ENCODE measurements at places on chromosomes 4 and X.

- DNase-seq: no peak
Measured at GRCh38 chr4:69490271-69490670, 5.4 kb downstream of the UGT2B4 start.

- no peak for DNase-seq
Measured at GRCh38 chrX:7996851-7997250, 69.6 kb upstream of the PNPLA4 start.

DNA sequence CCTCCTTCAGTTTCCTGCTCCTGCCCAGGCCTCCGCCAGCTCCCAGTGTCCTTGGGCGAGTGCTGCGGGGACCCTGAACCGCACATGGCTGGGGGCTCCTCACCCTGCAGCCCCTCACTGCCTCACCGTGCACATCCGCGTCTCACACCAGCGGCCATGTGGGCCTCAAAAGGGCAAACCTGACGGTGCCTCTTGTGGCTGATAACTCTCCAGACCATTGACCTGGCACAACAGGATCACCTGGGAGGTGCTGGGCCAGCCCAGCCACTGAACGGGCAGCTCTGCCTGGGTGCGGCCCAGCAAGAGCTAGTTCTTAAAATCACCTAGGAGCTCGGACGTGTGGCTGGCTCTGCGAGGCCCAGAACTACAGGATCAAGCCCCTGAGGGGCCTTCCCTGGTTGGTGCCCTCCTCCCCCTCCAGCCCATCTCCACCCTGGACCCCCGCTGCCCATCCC, 4.1 kb upstream of the S100P start:
- DNase-seq: no peak

DNA sequence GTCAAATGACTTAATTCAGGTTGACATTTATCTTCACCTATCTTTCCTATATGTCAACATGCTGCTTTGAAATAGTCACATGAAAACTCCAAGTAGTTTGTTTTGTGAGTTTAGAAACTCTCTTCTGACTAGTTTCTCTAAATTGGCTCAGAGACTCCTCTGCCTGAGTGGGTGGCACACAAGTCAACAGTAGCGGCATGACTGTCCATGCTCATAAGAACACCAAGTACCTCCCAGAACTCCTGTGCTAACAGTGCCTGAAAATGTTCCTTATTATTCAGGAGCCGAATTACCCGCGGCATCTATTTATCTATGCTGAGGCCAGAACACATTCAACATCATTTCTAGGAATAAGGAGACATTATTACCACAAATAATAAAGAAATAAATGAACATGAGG, 116.3 kb downstream of the SORBS2 start:
- DNase-seq: no peak

DNA sequence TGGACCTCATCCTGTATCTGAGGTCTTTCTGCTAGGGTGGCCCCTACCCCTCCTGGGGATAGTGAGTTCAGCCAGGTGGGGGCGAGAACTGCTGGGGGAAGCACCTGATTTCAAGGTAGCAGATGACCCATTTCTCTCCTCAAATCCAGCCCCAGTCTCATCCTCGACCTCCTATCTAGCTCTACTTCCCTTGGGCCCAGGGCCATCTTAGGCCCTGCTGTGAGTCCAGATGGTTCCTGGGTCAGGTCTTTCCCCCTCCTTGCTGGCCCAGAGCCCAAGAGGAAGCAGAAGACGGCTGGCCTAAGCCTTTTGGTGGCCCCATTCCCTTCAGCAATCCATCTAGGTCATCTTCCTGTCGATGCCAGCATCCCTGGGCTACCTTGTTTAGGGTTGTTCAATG, 3.3 kb downstream of the CDK16 start:
- DNase-seq: no peak

DNA sequence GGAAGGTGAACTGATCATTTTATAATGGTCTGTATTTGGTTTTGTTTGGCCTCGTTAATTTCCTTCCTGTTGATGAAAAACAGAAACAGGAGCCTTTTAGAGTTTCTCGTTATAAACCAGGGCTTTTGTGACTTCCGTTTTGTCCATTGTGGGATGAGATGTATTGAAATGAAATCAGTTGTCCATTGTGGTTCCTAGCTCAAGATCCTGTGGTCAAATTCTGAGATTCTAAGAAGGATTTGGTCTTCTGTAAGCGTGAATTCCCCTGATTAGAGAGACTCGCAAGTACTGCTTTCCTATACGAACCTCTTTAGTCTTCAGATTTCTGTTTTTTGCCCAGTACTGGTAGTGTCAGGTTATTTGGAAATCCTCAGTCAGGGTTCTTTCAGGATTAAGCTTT, 101.7 kb downstream of the RAPGEF2 start:
- no peak for DNase-seq

- no peak for DNase-seq
Measured at GRCh38 chr4:188275686-188276085, 136.4 kb downstream of the TRIML1 start.

GRCh38 chr4:53923921-53924320, 140.5 kb downstream of the CHIC2 start:
- DNase-seq: no peak

DNA sequence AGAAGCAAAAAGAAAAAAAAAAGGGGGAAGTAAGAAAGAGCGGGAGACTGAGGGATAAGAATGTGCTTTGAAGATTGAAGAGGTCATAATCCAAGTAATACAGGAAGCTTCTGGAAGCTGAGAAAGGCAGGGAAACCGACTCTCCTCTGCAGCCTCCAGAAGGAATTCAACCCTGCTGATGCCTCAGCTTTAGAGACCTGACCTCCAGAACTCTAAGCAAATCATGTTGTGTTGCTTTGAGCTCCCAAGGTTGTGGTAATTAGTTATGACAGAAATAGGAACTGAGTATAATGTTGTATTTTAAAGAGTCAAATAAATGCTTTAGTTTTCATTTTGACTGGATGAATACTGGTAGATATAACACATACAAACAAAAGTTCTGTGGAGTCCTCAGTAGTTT, 48.0 kb upstream of the FAT1 start:
- DNase-seq: no peak

GRCh38 chr4:38106311-38106710, 146.1 kb downstream of the PTTG2 start:
- DNase-seq: no peak

DNA sequence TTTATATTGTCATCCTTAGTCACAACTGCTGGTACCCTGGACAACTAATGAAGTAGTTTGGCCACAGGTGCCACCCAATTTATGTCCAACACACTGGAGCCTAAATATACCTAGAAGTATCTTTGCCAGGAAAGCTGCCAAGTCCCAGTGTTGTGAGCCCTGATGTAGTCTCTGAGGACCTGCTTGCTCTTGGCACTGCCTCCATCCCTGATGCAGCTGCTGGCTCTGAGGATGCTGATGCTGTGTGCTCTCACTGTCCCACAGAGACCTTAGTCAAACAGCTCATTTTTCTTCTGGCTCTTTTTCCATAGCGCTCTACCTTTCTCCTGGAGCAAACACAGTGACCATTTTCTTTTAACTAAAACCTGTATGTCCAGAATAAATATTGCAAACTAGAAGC, 1535.4 kb upstream of the ADGRL3 start:
- DNase-seq: no peak

- DNase-seq: no peak
Measured at GRCh38 chrX:26254436-26254835, 38.5 kb downstream of the MAGEB5 start.

- DNase-seq: no peak
Measured at GRCh38 chrX:155534800-155535199, 76.4 kb upstream of the F8A3 start.

DNA sequence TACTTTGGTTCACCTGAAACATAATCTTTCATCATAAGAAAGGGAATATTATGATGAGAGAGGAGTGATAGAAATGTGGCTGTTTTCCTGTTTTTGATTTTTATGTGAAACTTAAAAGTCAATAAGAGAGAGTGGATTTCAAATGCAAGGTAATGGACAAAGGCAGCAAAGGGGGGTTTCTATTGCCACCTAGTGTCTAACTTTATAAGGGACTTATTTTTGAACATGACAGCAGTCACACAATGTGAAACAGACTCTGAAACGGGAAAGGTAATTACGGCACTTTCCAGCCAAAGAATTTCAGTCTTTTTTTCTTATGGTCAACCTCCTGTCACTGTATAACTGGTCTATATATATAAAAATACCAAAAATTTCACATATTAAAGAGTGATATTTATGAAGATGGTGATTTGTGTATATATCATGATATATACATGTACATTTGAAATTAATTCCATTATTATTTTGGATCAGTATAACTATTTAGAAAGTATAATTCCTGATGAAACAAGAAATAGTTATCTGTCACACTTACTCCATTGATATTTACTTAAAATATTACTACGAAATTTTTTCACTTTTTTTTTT, 127.1 kb downstream of the FBXO8 start:
- DNase-seq: no peak

DNA sequence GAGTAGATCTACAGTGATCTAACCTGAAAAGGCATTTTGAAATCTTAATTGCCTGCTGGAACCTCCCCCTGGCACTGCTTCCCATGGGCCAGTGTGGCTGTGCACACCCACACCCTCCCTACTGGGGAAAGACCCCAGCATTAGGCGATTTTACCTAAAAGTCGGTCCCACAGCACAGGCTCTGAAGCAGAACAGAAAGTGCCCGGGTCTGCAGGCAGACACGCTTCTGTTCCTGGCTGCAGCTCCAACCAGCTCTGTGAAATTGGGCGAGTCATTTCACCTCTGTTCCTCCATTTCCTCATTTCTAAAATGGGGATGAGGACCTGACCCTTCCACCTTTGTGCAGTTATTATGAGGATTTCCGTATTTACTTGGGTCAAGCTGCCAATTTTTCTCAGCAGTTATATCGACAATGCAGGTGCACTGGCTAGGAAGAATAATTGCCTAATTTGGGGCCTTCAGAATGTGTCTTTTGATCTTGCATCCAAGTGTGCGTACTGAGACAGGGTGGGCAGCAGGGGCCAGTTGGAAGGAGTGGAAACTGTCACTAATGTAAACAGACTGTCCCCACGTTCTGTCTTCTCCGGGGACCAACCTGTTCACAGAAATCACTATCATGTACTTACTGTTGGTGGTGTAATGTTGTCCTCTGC, 7.1 kb downstream of the KLF3 start:
- DNase-seq: peak; percentile 42

- no peak for DNase-seq
Measured at GRCh38 chr4:150418757-150419410, 163.1 kb upstream of the MAB21L2 start.

DNA sequence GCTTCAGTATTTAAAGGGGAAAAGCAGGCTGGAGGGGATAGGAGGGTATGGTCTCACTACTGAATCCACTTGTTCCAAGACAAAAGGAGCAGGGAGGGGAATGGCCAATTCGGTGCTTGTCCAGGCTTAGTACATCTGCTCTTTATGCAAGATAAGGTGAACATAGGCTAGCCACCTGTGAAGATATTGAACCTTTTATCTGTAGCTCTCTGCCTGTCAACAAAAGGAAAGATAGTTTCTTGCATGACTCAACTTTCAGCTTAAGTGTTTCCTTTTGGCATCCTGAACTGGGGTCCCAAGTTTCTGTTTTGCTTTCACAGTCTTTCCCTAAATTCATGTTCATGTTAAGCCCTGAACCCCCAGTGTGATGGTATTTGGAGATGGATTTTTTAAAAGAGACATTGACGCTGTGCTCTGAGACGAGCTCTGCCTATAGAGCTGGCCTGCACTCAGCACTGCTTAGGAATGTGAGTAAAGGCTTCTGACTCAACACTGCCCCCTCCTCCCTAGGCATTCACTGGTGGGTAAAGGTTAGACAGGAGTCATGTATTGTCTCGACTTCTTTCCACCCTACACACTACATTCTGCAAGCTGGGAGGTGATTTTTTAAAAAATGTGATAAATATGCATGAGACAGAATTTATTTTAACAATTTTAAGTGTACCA, 28.2 kb downstream of the FAM149A start:
- no peak for DNase-seq

- no peak for DNase-seq
Measured at GRCh38 chr4:7066006-7066405, 1.9 kb downstream of the GRPEL1 start.

- DNase-seq: no peak
Measured at GRCh38 chr4:78650106-78651024, 98.8 kb downstream of the ANXA3 start.

DNA sequence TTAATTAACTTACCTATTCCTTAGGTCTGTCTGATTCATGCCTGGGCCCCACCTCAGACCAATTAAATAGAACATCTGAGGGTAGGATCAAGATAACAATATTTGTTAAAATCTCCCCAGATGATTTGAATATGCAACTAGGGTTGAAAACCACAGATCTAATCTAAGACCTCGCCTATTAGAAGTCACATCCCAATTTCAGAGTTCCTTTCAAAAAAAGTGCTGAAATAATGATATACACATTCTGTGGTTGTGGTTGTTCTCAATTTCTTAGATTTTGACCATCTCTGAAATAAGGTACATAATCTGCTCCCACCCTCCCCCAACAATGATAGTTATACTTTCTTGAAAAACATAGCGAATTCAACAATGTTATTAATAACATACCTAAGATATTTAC, 27.7 kb downstream of the NIPAL1 start:
- no peak for DNase-seq

DNA sequence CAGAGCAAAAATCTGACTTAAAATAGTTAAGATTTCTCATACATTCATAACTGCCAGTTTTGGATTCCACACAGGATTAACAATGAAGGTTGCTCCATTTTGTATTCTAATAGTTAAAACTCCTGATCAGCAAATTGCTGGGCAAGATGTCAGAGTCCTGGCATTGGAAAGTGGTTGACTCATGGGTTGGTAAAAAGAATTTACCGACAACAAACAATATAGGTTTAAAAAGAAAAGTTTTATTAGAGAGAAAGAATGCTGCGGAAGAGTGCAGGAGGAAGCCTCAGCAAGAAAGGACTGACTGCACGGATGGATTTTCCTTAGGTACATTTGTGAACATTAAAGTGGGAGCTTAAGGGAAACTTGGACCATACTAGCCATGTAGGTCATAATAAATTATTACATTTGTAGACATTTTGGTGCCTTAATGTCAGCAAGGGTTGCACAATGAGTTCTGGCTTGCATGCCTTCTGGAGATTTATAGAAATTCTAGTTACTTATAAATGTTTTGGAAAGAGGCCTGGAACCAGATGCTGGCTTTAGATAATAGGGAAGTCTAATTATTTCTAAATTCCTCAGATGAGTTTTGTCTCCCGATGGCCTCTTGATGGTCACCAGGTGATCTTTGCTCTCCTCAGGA, 25.4 kb upstream of the IL2 start:
- no peak for DNase-seq

DNA sequence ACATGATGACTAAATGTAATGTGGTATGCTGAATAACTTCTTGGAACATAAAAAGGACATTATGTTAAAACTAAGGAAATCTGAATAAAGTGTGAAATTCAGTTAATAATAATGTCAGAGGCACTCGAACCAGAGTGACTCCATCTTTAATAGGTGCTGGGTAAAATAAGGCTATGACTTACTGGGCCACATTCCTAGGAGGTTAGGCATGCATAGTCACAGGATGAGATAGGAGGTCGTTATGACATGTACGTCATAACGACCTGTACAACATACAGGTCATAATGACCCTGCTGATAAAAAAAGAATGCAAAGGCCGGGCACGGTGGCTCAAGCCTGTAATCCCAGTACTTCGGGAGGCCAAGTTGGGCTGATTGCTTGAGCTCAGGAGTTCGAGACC, 28.9 kb upstream of the OPHN1 start:
- no peak for DNase-seq

All from right forelimb (tissue), 1 donor.